ENCODE measurements at places on chromosomes 6 and 20.

- DNase-seq, result no peak
Observed at GRCh38 chr6:6986344-6986743, 121.4 kb upstream of the RREB1 start.

DNA sequence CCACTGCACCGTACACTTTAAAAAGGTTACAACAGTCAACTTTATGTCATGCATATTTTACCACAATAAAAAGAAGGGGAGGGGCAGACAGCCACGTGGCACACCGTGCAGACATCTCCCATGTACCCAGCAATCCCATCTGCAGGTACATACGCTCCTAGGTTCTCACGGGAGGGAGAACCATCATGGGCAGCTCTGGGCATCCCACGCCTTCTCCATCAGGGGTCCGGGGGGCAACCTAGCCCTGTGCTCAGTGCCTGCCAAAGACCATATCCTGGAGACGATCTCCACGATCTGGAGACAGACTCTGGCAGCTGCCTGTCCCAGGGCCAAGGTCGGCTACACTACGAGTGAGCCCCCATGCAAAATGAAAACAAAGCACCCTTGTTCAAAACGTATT lies 2.5 kb upstream of the BNIP5 start:
- DNase-seq, result no peak

- DNase-seq, result no peak
Observed at GRCh38 chr20:50515471-50516106, 5.4 kb downstream of the PTPN1 start.

GRCh38 chr6:159059885-159060506 lies 15.2 kb upstream of the TAGAP start:
- DNase-seq, result no peak

DNA sequence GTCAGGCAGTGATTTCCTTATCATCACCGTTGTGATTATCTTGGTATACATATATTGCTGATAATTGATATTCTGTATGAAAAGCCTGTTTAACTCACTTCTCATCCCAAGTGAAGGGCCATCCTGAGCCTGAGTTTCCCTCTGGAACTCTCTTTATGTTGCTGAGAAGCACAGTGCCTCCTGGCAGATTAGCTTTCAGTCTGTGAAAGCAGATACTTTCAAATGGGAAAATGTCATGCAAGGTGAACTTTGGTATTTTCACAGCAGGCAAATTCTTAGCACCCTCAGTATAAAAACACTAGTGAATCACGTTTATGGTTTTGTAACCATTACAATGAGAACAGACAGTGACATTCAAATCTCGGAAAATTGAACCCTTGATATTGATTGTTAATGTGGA lies 151.6 kb downstream of the PRIM2 start:
- DNase-seq, result no peak

DNA sequence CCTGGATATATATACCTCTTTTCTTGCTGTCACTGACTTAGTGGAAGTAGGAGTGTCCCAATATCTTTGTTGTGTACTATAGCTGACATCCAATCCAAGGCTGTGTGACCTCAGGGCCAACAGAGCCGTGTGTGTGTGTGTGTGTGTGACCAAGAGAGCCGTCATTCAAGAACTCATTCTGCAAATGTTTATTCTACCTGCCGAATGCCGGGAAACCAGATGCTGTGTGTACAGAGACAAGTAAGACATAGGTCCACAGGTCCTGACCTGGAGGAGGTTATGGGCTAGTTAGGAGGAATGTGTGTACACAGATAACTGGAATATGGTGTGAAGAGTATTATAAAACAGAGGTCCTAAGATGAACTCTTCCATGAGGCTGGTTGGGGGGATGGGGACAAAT lies 190.0 kb downstream of the DHX35 start:
- DNase-seq, result no peak

GRCh38 chr6:131914234-131914633 lies 36.9 kb downstream of the CCN2 start:
- no peak for DNase-seq

- no peak for DNase-seq
Observed at GRCh38 chr6:111949546-111949945, 76.3 kb upstream of the FYN start.
